ENCODE measurements at places on chromosomes 7 and 10.

- DNase-seq: no peak
These were observed 41.0 kb upstream of the XPNPEP1 start for GRCh38 chr10:109964318-109964717.

GRCh38 chr7:96135241-96135640 is 186.7 kb downstream of the SLC25A13 start:
- no peak for DNase-seq

GRCh38 chr10:95306318-95306650 is 15.5 kb upstream of the PDLIM1 start:
- DNase-seq: no peak

DNA sequence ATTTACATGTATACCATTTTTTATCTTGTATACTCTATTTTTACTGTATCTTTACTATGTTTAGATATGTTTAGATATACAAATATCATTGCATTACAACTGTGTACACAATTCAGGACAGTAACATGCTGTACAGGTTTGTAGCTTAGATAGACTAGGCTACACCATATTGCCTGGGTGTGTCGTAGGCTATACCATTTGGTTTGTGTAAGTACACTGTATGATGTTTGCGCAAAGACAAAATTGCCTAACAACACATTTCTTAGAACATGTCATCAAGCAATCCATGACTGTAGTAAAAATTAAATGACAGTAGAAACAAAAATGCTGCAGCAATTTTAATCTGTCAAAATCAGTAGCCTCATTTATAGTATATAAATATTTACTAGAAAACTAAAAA is 812.2 kb downstream of the GRM8 start:
- DNase-seq: no peak

GRCh38 chr7:36945612-36946400 is 221.5 kb upstream of the AOAH start:
- no peak for DNase-seq
